PC-3 (cell line): ENCODE measurements at places on chromosomes 7 and 10.

DNA sequence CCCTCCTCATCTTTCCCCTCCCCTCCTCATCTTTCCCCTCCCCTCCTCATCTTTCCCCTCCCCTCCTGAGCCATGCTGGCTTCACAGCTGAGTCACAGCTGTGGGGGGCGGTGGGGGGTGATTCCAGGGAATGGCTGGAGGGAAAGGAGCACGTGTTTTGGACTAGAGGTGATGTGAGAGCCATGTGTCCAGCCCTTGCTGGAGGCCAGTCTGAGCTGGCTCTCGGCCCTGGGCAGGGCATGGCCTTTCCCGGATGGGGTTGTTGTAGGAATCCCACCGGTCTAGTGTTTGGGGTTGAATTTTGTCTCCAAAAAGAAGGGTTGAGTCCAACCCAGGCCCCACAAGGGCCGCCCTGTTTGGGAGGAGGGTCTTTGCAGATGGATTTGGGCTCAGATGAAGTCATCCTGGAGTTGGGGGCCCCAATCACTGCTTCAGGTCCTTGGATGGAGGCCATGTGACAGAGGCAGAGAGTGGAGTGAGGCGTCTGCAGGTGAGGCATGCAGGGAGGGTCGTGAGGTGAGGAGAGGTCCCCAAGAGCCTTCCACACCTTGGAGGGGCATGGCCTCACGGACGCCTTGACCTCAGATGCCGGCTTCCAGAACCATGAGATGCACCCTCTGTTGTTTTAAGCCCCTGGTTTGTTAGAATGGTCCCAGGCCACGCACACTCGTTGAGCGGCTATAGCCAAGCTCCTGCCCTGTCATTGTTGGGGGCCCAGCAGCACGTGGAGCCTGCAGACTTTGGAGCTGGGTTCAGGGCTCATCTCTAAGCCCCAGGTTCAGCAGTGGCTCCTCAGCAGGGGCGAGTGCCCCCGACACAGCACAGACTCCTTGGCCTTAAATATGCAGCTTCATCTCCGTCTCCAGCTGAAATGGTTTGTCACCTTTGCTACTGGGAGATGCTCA is 101.6 kb downstream of the DNAJB6 start:
- no peak for DNase-seq

DNA sequence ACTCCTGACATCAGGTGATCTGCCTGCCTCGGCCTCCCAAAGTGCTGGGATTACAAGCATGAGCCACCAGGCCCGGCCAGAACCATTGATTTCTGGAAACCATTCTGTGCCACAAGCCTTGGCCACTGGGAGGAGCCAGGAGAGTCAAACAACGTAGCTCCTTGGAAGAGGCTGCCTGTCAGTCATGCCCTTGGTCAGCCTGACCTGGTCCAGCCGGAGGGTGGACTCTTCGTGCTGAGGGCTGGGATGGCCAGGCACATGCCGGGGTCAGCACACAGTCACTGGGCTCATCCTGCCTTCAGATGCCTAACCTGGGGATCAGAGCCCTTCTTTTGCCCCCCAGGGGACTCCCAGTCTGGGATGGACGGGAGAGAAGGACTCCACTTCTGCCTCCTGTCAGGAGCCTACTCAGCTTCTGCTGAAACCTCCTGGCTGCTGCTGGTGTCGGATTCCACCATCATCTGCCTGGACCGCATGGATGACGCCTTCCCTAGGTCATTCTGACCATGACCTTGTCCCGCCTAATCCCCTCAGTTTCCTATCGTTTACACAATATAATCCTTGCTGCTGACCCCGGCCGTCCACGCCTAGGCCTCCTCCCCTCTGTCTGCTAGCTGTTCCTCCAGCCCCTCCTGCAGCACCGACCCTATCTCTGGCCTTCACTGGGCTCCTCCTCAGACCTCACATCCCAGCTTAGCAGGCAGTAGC is 30.4 kb downstream of the TMEM270 start:
- DNase-seq, result no peak

DNA sequence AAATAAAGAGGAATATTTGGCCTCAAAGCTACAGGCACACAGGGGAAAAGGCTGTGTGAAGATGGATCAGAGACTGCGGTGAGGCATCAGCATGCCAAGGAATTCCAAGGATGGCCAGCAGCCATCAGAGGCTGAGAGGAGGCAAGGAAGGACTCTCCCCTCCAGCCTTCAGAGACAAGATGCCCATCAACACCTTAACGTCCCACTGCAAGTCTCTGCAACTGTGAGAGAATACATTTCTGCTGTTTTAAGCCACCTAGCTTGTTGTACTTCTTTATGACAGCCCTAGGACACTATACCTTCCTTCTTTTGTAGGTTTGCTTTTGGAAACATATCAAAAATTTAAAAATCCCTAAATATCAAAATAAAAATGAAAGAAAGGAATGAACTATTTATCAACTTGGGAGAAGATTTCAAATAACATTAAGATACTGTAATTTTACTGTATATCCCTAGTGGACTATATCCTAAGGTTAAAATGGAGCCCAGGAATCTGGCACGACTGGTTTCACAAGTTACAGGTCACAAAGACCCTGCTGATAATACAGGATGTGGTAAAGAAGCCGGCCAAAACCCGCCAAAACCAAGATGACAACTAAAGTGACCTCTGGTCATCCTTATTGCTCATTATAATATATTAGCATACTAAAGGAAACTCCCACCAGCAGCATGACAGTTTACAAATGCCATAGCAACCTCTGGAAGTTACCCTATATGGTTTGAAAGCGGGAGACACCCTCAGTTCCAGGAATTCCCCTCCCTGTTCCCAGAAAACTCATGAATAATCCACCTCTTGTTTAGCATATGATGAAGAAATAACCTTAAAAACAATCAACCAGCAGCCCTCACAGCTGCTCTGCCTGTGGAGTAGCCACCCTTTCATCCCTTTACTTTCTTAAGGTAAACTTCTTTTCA is 185.2 kb downstream of the AVL9 start:
- DNase-seq, result peak; percentile 95

- DNase-seq, result no peak
Measured at GRCh38 chr10:605632-606325, 83.7 kb downstream of the DIP2C start.

GRCh38 chr7:121037957-121038716 is 49.6 kb downstream of the CPED1 start:
- DNase-seq, result no peak

GRCh38 chr7:151927011-151927410 is 29.2 kb upstream of the GALNTL5 start:
- no peak for DNase-seq

- DNase-seq, result no peak
Measured at GRCh38 chr10:113104047-113104446, 154.0 kb downstream of the TCF7L2 start.

GRCh38 chr7:72183835-72184234 is 228.3 kb downstream of the CALN1 start:
- peak; percentile 27 for DNase-seq

- DNase-seq, result no peak
Measured at GRCh38 chr10:62760401-62760800, 44.1 kb upstream of the ADO start.

DNA sequence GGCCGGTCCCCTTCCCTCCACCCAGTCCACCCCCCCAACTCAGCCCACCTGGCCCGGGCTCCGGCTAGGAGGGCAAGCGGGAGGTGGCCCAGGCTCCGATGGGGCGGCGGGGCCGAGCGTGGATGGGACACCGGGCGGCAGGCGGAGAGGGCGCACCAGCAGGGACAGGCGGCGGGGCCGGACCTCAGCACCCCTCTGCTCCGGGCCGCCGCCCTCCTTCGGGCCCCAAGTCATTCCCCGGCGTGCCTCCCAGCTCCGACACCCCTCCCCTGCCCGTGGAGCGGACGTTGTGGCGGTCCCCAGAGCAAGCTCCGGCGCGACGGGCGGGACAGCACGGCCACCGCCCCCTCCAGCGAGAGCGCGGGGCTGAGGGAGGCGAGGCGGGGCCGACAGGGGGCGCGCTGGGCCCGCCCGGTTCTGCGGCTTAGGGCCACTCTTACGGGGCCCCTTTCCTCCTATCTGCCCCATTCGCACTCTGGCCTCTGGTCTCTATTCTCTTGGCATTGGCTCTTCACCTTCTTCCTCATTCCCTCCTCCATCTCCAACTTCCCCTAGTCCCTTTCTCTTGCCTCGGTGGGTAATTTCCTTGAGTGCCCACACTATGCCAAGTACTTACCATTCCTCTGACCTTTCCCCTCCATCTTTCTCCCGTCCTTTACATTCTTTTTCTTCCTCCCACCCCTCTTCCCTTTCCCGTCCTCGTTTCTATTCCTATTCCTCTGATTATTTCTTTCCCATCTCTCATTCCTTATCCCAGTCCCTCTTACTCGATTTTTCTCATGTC is 701 bp upstream of the GBX1 start:
- peak; percentile 32 for DNase-seq

- DNase-seq, result peak; percentile 25
Measured at GRCh38 chr7:40815512-40815911, 680.7 kb downstream of the SUGCT start.

DNA sequence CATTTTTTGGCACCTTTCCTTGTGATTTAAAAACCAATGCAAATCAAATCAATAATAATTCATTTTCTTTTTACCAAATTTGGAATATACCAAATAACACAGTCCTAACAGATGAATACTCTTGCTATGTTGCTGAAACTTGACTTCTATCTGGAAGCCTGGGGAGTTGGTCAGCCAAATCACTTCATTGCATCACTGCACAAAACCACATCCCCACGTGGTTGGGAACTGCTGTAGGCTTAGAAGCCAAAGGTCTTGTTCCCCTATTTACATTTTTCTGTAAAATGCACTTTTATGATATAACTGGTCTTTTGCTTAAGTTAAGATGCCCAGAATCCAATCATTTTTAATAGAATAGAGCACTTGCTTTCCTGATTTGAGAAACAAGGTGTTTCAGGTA is 15.2 kb downstream of the GPR85 start:
- DNase-seq, result no peak

DNA sequence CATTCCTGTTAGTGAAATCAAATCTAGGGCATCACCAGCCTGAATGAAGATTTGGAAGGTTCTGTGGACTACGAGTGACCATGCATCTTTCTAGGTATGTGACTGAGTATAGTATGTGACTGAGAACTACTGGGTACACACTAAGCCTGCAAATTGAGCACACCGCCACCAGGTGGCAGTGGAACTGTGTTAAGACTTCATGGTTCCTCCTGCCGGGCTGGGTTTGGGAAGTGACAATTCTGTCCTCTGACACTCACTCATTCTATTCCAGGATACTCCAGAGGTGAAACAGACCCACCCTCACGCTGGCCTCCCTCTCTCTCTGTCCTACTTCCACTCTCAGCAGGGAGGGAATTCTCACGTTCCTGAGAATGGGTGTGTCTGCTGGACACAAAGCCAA is 84.0 kb upstream of the TMEM248 start:
- DNase-seq, result peak; percentile 75

DNA sequence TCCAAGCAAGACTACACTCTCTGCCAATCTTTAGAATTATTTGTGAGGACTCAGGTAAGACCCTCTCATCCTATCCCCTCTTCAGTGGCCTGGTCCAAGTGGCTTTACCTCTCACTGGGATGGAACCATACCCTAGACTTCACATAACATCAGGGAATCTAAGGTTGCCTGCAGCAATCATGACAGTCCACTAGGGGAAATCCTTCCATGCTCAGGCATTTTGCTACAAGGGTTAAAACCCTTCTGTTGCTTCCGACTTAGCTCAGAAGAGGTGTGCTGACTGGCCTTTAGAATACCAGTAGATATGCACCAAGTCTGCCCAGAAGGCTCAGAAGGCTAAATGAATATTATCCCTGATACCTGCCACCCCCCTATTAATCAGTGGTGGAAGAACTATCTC is 24.9 kb upstream of the NPS start:
- DNase-seq, result no peak

DNA sequence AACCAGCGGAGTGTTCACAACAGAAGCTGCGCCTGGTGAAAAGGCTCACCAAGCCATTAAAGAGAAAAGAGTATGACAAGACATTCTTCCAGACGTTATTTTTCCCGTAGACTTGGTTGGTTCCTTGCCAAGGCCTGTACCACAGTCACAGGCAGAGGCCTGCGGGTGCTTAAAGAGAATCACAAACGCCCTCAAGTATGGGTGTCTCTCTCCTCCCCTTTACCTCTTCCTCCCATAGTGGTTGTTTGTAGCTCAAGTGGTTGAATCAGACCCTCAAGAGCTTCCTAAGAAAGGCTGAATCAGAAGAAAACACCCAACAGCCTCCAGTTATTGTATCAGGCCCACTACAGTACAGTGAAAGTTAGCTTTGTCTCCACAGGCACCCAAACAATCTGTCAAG is 169.0 kb downstream of the CREB5 start:
- no peak for DNase-seq

- DNase-seq, result no peak
Measured at GRCh38 chr10:113158183-113158582, 208.1 kb downstream of the TCF7L2 start.

DNA sequence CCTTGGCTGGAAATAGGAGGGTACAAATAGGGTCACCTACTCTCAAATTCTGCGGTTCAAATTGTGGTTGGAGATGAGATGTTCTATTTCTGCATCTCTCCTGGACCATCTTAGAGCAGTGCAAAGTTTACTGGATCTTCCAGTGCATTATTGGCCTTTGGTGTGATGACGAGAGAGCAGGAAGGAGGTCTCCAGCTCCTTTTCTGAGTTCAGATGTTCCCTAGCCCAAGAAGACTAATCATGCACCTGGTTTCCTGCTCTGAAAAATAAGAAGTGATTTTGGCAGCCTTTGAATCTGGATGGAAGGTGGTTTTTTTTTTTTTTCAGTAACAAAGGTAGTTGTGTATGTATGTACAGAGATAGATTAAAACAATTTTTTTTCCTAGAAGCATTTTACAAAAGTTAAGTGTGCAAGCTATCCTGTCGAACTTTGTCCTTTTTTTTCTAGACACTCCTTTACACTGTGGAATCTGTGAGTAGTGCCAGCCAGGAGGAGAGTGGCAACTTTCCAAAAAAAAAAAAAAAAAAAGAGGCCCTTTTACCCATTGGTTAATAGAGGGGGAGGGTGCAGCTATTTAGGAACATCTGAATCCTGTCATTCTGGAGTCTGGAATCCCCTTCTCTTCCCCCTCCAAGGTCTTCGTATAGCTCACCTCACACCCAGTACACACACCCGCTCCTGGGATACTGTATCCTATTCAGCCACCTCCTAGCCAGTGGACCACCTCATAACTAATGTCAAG is 26.3 kb downstream of the PAPSS2 start:
- peak; percentile 45 for DNase-seq

DNA sequence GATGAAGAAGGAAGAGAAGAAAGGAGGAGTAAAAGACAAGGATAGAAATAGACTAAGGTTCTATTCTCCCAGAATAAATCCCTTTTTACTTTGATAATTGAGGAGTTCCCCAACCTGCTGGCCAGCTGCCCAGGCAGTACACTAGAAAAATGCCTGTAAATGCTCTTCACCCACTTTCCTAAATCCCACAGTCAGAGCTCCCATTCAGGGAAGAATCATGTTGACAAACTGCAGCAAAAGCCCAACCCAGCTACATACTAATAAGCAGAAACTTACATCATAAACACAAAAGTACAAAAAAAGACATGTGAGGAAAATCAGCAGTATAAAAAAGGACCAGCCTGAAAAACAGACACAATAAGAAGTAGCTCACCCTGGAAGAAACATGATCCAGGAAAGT is 15.8 kb upstream of the KDM7A start:
- DNase-seq, result no peak
